Activated naive CD8-positive, alpha-beta T cell treated with anti-CD3 and anti-CD28 coated beads, Interleukin-2, amount 10 ng/mL, durations not matched to agents 7 days and 5 days (primary cell): ENCODE measurements at places on chromosomes 11 and 22.
A peak's percentile ranks its signal among the peaks of the same experiment; 100 is the strongest.

DNA sequence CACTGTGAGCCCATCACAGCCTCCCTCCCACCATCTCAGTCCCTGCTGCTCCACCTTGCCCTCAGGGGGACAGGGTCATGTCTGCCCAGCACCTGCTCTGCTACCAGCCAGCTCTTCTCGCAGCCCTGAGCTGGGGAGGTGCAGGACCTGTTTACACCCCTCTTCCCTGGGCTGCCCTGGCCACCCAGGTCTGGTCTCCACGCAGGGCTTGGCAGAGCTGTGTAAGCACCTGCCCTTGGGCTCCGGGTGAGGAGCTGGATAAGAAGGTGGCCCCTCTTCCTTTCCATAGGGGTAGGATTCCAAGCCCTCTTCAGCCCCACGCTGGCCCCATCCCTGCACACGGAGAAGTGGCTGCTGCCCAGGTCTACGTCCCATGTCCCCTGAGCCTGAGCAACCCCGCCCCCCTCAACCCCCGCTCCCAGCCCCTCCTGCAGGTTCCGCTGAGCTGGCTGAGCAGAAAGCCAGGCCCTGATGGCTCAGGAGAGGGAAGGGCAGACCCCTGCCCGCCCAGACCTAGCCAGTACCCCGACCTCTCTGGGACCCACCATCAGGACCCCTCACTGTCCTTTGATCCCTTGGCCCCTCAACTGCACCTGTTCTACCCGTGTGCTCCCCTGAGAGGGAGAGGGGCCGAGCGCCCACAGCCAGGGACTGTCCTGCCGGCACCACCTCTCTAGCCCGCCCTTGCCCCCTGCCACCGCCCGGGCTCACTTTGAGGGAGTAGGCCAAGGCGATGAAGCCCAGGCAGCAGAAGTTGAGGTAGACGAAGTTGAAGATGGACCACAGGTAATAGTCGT lies 3.2 kb downstream of the IFITM10 start:
- DNase-seq: peak; percentile 26

GRCh38 chr11:57476047-57476756 lies 15.9 kb downstream of the RTN4RL2 start:
- peak; percentile 66 for DNase-seq

GRCh38 chr11:125350206-125351032 lies 145.6 kb downstream of the FEZ1 start:
- DNase-seq: no peak

DNA sequence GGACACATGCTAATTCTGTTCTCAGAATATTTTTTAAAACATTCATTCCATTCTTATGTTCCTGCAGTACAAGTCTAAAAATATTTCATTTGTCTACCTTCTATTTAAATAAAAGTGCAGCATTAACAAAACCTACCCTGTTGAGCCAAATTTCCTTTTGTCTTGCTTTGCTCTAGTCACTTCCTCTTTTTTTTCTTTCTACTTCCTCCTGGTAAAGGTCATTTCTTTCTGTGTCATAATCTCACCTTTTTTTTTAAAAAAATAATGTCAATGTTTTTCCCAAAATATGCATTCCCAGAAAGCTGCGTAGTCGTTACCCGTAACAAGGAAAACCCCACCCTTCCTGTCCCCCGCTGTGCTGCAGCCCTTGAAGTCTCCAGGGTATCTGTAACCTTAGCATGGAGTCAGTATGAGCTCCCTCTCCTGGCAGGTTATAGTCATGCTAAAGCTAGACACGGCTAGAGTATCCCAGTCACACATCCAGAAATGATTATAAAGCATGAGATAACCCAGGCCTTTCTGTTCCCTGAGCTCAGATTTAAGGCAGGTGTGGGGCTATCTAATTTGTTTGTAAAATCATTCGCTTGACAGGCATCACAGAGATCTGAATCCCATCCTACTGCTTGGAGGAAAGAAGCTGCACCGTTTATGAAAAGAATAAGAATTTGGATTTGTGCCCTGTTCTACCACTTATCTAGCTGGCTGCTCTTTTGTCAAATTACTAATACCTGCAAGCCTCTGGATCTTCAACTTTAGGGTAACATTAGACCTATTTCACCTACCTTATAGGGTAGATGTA lies 51.1 kb upstream of the EED start:
- DNase-seq: peak; percentile 46

- DNase-seq: peak; percentile 79
These were observed 849 bp downstream of the TCF20 start for GRCh38 chr22:42269432-42270175.

- DNase-seq: no peak
These were observed 97.3 kb downstream of the CTTN start for GRCh38 chr11:70495351-70496310.

DNA sequence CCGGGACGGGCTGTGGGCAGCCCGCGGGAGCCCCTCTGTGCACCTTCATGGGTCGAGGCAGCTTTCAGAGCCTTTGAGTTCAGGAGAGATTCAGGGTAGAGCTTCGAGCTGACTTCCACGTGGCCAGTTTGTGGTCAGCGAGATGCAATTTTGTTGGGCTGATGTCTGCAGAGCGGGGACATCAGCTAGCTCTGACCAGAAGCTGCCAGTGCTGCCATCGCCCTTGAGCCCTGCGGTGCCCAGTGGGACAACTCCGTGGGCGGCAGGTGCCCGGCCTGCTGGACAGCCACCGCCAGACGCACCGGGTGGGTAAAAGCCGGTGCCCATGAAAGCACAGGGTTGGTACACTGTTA lies 719 bp downstream of the TALDO1 start:
- no peak for DNase-seq

GRCh38 chr22:31243339-31244045 lies 31.4 kb downstream of the LIMK2 start:
- no peak for DNase-seq

- no peak for DNase-seq
These were observed 603 bp downstream of the KAT5 start for GRCh38 chr11:65712633-65713076.

GRCh38 chr22:19877626-19878339 lies 23.1 kb upstream of the GNB1L start:
- peak; percentile 20 for DNase-seq

DNA sequence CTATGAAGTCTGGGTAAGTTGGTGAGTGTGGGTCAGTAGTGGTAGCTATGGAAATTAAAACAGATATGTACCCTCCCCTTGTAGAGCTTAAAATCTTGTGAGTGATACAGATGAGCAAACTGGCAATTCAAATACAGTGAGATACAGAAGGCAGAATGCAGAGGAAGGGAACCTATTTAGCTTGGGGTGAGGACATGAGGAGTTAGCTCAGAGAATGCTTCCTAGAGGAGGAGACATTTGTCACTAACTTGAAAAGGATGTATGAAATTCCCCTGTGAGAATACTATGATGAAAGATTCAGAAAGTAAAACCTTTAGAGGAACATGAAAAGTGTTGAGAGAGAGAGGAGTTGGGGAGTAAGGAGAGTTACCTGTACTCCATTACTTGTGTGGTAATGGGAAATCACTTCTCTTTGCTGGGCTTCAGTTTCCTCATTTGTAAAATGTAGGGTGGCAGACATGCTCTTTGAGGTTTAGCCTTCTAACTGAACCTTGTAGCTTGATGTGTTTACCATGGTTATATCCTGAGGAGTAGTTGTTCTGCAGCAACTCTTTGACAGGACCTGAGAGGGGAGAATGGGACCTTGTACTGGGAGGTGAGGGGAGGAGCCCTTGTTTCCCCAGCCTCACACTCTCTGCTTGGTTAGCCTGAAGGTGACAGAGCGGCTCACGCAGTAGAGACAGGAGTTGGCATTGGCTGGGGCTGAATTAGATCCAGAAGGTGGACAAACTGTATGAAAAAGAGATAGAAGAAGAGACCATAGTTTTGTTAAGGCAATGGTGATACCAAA lies 17.9 kb downstream of the SWAP70 start:
- DNase-seq: no peak

- DNase-seq: no peak
These were observed 593.2 kb downstream of the INSC start for GRCh38 chr11:15707971-15708370.

GRCh38 chr11:72996959-72997358 lies 145.2 kb downstream of the FCHSD2 start:
- no peak for DNase-seq

DNA sequence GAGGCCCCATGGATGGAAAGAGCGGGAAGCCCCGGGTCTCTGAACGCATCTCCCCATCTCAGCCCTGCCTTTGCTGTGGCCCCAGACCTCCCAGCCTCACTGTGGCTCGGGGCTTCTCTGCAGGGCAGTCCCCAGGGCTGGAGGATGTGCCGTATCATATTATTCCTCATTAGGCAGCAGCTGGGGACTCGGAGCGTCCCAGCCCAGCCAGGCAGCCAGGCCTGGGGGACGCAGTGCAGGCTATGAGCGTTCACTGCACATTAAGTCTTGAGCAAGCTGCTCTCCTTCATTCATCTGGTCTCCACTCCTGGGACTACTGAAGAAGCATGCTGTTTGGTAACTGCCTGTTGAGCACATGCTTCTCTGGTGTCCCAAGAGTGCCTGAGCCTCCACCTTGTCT lies 226.8 kb upstream of the TBCEL start:
- no peak for DNase-seq

GRCh38 chr11:107232451-107232850 lies 214.2 kb upstream of the GUCY1A2 start:
- DNase-seq: no peak

- DNase-seq: no peak
These were observed 110.5 kb downstream of the AASDHPPT start for GRCh38 chr11:106187860-106188456.

GRCh38 chr11:8913961-8914660 lies 3.1 kb downstream of the AKIP1 start:
- peak; percentile 60 for DNase-seq

DNA sequence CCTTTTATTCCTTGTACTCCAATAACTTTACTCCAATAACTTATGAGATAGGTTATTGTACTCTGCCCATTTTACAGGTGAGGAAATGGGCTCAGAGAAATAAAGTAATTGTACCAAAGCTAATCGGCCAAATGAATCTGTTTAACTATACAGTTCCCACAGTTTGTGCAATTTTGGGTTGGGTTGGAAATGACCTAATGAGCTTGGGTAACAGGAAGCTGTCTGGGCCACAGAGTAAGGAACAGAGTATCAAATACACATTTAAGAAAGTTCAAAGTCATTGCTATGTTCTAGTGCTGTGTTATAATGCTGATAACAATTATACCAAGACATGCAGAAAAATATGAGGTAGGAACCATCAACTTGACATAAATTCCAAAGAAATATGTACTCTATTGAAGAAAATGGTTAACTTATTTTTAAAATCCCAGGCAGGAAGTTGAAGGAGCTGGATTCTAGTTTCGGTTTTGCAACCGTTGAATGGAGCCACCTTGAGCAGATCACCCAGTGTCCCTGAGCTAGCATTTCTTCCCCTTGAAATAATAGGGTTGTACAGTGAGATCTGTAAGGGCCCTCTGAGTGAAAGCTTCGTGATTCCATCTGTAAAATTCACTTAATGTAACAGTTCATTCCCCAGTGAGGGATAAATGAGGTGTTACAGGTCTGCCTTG lies 360.9 kb upstream of the NARS2 start:
- DNase-seq: no peak

DNA sequence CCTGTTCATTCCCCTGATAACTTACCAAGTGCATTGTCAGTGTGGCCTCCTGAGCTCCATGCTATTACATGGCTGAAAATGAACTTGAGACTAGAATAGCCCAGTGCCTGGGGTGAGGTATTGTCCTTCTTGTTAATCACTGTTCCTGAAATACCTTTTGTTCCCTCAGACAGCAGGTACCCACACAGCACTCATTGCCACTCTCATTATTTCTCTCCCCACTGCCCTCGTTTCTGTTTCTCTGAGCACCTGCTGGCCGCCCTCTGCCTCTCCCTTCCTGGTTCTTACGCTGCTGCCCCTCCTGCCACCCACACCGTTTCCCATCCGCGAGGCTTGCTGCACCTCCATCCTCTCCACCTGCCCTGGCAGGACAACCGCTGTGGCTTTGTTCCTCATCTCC lies 36.9 kb upstream of the RAB1B start:
- no peak for DNase-seq

DNA sequence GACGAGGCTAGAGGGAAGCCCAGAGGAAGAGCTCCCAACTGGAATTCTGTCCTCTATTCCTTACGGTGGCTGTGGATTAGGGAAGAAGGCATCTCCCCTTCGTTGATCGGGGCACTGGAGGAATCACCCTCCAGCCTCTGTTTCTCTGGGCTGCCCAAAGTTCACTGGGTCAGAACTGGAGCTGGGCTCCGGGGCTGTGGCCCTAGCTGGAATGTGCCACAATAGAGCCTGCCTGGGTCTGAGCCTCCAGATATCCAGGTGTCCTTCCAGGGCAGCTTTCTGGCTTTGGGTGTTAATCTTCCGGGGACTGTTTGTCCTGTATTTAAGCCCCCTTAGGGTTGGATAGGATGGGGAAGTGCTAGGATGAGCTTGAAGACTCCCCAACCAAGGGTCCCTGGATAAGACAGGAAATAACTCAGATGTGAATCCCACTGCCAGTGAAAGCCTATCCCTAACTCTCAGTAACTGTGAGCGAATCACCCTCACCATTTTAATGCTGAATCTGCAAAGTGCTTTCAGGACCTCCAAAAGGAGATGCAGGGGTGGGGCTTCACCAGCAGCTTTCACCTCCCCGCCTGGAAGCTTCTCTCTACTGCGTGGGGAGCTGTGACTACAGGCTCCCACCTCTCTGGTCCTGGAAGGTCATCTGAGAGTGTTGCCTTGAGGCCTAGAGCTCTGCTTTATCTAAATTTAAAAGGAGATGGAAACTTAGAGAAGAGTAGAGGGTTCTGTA lies 9.5 kb downstream of the YPEL4 start:
- DNase-seq: no peak

GRCh38 chr11:133821776-133822175 lies 23.5 kb downstream of the SPATA19 start:
- no peak for DNase-seq

DNA sequence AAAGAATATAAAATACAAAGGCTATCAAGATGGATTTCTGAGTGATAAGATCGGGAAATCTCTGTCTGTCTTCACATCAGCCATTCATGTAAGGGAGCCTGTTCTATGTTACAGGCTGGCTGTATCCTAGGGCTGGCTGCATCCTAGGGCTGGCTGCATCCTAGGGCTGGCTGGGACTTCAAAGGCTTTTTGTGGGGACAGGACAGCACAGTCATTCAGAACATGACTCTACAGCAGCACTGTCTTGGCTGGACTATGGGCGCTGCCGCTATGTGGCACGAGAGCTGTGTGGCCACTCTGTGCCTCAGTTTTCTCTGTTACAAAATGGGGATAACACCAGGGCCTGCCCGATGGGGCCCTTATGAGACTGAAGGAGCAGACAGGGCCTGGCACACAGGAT lies 10.2 kb downstream of the ADAMTS8 start:
- DNase-seq: no peak

DNA sequence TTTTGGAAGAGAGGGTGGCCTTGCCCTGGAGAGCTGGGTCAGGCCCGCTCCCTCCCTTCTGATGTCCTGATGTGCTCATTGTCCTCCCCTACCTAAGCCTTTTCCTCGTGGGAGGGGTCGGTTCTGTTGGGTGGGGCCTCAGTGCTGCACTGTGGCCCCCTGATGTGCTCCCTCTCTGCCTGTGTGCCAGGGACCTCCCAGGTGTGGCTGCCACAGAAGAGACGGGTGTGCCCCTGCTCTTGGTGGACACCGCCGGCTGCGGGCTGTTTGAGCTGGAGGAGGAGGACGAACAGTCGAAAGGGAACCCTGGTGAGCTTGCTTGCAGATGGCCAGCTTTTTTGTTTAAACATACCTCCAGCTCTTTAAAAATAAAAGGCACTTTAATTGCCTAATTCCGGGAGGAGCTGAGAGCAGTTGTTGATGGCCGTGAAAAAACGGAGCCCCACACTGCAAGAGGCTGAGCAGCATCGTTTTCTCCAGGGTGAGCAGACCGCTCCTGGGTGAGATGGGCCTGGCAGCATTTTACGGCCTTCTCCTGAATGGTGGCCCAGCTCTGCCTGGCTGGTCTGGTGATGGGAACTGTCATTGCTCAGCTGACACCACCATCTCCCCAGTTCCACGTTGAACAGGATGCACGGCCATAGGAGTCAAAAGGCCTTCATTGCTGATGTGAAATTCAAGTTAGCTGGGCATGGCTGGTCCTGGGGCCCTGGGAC lies 30.1 kb downstream of the IGHMBP2 start:
- no peak for DNase-seq
